ENCODE measurements at places on chromosomes 16 and 17. TPM values are rescaled to one million over a fixed set of nuclear protein-coding genes. Genes with fewer than 3 reads are reported as not detected.

GRCh38 chr16:83117810-83118209, 491.0 kb downstream of the CDH13 start:
- no peak for DNase-seq

DNA sequence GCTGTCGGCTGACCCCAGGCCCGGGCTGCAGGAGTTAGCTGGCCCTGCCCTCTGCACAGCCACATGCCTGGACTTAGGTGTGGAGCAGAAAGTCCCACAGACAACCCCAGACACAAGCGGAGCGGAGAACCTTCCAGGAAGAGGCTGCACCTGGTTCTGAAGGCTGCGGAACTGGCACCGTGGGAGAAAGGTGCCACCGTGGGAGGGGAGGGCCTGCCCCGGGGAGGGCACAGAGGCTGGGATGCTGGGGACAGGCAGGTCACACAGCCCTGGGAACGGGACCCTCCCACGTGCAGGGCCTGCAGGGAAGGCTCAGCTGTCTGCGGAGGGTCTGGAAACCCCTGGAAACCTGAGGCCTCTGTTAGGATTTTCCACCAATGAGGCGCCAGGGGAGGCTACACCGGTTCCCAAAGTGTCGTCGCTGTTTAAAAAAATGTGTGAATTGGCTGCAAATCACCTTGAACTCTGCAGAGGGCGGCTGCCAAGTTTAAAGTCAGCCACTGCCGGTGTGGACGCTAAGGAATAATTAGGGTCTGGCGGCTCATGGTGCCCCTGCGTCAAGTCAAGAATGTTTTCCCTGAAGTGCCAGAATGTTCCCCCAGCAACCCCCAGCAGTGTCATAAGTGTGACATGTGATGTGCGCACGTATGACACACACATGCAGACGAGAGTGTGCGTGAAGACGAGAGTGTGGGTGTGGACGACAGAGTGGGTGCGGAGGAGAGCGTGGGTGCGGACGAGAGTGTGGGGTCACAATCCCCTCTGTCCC, 50.9 kb upstream of the PABPN1L start:
- DNase-seq = no peak

GRCh38 chr16:67183-67791, 5.1 kb downstream of the RHBDF1 start:
- no peak for DNase-seq

GRCh38 chr17:19755392-19755791, 7.3 kb upstream of the ALDH3A1 start:
- DNase-seq = no peak

GRCh38 chr17:46122486-46122871, 70.8 kb downstream of the KANSL1 start:
- DNase-seq = no peak

- no peak for DNase-seq
Observed at GRCh38 chr16:1279081-1279944, 23.4 kb downstream of the TPSD1 start.

- DNase-seq = no peak
Observed at GRCh38 chr16:47568351-47568750, 107.2 kb downstream of the PHKB start.

- no peak for DNase-seq
Observed at GRCh38 chr17:41171886-41172285, 3.9 kb upstream of the KRTAP4-3 start.

DNA sequence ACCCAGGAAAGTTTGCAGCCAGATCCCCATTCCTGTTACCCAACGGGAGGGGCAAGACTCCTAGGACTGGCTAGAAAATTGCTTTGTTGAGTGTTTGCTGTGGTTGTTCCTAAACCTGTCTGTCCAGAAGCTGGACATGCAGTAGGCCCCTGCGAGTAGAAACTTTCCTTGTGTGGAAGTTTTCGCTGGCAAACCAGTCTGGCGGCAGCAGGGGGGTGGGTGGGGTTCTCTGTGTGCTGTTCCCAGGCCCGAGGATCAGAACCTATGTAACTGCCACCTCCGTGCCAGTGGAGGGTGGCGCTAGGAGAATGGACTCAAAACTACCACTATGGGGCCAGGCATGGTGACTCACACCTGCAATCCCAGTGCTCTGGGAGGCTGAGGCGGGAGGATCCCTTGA, 9.2 kb downstream of the SGSM2 start:
- DNase-seq = no peak

DNA sequence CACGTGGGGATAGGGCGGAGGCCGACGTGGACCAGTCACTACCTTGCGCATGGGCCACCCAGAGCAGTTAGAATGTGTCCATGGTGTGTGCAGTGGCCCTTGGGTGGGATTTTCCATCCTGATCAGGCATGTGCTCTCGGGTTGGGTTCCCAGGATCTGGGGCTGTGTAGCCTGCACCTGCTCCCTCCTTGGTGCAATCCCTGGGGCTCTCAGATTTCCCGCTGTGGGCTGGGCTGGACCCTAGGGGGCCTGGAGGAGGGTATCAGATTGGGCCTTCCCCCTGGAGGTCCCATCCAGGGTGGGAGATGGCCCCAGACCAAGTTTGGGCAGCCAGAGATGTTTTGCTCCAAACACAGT, 1.3 kb downstream of the SMTNL2 start:
- no peak for DNase-seq

GRCh38 chr16:9976601-9977000, 205.6 kb downstream of the GRIN2A start:
- DNase-seq = no peak

- DNase-seq = no peak
Observed at GRCh38 chr16:12532871-12533610, 270.6 kb downstream of the CPPED1 start.

DNA sequence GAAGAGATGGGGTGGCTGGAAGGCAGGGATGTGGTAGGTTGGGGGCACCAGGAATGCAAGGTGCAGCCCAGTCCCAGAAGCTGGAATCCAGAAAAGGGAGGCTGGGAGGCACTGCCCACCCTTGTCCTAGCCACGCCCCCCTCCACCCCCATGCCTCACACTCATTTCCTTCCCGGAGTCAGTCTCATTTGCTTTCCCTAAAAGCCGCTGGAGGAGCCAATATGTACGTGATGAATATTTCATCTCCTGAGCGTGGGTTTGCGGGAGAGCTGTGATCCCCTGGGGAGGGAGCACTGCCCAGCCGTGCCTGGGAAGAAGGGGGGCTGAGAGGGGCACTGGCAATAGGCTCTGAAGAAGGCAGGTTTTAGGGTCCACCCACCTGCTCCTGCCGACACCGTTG, 124.5 kb upstream of the LHX1 start:
- DNase-seq = no peak

DNA sequence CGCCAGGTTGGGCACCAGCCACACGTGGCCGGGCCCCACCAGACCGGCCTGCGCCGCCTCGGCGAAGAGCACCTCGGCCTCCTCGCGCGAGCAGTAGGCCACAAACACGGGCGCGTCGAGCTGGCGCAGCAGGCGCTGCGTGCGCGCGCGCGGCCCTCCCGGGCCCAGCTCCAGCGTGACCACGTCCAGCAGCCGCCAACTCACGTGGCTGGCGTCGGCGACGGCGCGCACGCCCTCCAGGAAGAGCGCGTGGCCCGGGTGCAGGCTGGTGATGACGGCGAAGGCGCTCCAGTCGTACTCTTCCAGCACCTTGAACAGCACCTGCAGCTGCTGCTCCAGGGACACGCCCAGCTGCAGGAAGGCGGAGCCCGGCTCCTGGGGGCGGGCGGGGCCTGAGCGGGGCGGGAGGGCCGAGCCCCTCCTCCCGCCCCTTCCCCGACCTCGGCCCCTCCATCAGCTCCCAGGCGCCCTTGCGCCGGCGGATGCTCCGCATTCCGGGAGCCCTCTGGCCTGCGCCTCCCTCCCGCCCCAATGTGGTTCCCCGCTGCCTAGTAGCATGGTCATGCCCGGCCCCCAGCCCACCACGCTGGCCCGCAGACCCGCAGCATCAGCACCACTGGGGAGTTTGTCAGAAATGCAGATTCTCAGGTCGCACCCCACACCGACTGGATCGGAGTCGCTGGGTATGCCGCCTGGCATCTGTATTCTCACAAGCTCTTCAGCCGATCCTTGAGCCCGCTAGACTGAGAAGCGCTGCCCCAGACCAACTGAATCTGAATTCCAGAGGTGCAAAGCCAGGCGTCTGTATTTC, 7.2 kb downstream of the GRIN2C start:
- no peak for DNase-seq

DNA sequence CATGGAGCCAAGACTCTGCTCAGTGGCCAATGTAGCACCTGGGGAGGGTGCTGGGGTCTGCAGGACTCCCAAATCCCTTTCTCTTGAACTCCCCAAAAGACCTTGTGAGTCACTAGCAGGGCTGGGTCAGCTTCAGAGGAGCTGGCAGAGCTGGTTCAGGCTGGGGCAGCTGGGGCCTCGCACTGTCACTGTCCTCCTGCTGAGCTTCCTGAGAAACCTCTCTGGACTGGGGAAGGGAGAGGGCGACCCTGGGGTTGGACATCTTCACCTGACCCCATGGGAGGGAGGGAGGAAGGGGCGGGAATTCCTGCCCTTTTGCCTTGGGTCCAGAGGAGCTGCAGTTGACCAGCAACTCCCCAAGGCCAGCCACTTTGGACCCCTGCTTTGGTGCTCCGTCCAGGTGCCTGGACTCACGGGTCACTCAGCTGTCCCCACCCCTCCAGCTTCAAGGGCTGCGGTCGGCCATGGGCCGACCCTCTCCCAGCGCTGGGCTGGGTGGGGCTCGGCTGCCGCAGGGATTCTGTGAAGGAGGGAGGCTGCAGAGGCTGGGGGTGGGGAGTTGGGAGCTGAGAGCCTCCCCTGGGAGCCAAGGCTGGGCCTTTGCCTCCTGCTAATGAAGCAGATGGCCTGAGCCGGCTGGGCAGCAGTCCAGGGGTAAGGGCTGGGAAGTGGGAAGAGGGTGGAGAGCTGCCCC, 9.2 kb downstream of the FMNL1 start:
- DNase-seq = no peak

GRCh38 chr16:88326611-88327485, 55.9 kb upstream of the ZNF469 start:
- no peak for DNase-seq

- no peak for DNase-seq
Observed at GRCh38 chr16:72996291-72997062, 51.5 kb downstream of the ZFHX3 start.

DNA sequence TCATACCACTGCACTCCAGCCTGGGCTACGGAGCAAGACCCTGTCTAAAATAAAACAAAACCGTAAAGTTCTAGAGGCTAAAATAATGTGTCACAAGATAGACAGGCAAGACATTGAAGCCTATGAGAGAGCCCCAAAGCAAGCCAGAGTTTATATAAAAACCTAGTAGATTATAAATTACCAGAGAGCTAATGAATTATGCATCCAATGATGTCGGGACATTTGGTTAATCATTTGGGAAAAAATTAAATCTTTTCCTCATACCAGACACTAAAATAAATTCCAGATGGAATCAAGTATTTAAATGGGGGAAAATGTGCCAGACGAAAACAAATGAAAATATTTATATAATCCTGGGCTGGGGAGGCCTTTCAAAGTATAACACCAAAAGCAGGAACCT, 24.2 kb downstream of the CCDC40 start:
- no peak for DNase-seq

DNA sequence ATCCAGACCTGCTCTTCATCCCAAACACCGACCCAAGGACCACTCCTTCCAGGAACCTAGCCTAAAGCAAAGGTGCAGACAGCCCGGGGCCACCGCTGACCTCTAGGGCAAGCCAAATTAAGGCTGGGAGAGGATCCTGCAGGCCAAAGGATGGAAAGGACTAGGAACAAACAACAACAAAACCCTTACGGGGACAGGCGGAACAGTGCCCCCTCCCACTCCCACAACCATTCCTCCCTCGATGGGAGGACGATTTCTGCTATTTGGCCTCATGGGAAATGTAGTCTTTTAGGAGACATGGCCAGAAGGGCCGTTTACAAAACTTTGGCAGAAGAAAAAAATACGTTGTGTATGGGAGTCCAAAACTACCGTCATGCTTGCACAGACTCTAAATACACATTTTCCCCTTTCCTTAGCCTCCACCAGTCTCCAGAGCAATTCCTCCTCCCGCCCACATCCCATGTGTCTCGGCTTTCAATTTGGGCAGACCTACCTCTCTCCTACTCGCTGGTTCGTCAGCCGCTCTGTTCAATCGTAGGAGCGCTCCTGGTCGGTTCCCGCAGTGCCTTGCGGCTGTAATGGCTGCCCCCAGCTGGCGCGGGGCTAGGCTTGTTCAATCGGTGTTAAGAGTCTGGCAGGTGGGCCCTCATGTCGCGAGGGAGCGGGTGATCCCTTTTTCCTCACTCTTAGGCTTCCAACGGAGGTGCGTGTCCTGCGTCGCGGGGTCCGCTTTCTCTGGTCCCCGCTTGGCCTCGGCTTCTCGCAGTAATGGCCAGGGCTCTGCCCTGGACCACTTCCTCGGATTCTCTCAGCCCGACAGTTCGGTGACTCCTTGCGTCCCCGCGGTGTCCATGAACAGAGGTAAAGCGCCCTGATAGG, at the start of gene ERAL1:
TSS of gene ERAL1 (plus strand) at position 560 of the 879 bp plus-strand sequence. CDS start at position 579, 19 bp downstream.
- DNase-seq = peak; percentile 98

- DNase-seq = no peak
Observed at GRCh38 chr17:58520843-58521430, 6.5 kb upstream of the MTMR4 start.

DNA sequence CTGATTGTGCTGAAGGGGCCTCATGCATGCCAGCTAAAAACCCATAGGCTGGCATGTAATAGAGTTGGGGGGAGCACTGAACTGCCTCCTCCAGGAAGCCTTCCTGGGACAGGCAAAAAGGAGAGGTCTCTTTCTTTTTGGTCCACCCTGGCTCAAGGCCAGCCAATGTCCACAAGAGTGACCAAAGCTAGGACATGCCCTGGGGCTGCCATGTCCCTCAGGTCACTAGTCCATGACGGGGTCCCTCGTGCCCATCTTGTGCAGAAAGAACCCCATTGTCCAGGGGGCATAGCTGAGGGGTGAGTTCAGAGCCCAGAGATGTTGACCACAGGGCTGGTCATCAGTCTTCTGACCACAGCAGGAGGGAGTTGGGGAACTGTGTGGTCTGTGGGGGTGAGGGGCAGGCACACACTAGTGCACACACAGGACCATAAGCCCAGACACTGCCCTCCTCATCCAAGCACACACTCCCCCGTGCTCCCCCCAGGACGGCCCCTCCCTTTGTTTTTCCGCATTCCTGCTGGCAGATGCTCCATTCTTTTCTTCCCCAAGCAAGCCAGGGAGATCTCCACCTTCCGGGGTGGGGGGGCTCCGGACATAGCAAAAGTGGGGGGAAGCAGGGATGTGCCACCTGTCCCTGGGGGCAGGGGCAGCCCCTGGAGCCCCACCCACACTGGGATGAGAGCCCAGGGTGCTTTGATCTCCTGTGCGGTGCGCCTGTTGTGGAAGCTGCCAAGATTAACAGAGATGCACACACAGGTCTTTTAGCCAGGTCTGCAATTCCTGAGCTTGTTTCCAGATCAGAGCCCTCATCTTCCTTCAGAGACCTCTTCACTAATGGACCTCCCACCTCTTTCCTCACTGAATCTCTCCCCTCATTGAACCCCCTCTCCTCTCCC, 25.2 kb upstream of the PHB1 start:
- DNase-seq = no peak

- DNase-seq = peak; percentile 76
Observed at GRCh38 chr16:67177743-67178699, 5.7 kb downstream of the MATCAP1 start.

The COG8 gene
- polyA plus RNA-seq = 21.4 TPM

The DOC2B gene
- 0.27 TPM for polyA plus RNA-seq

The MTSS2 gene
- polyA plus RNA-seq = 33.5 TPM

The TEKT5 gene
- polyA plus RNA-seq = 0.09 TPM

The CD300LG gene
- not detected for polyA plus RNA-seq

The SHISA6 gene
- not detected for polyA plus RNA-seq

The EPX gene
- not detected for polyA plus RNA-seq

The DHRS7C gene
- polyA plus RNA-seq = not detected

The BCAR1 gene
- 35.8 TPM for polyA plus RNA-seq

The MYH2 gene
- polyA plus RNA-seq = not detected
